ENCODE measurements at places on chromosomes 13 and 19.

GRCh38 chr19:43984687-43985000 lies 656 bp downstream of the ZNF155 start:
- H3K27ac ChIP-seq = peak overlapping the region; percentile 92
- no peaks in the 10 kb centered on the region for H3K27me3 ChIP-seq
- H3K4me3 ChIP-seq = peak overlapping the region; percentile 97
- H3K4me1 ChIP-seq = peaks cover 10% of the 10 kb centered on the region
- H3K36me3 ChIP-seq = peaks cover 19% of the 10 kb centered on the region
- DNase-seq = no peak

- H3K4me1 ChIP-seq = no peaks in the 10 kb centered on the region
- no peak overlapping the region for H3K27ac ChIP-seq
- H3K36me3 ChIP-seq = no peaks in the 10 kb centered on the region
- 0 out of 2 replicates have a peak, but pooled peaks cover 2% of the 10 kb centered on the region for H3K27me3 ChIP-seq
- H3K4me3 ChIP-seq = no peak overlapping the region
Observed at GRCh38 chr13:35848336-35849255, 282.6 kb downstream of the DCLK1 start.

GRCh38 chr19:44615863-44616247 lies 2.5 kb downstream of the IGSF23 start:
- no peak overlapping the region for H3K27ac ChIP-seq
- H3K36me3 ChIP-seq = no peaks in the 10 kb centered on the region
- H3K4me1 ChIP-seq = no peaks in the 10 kb centered on the region
- H3K27me3 ChIP-seq = peaks cover 4% of the 10 kb centered on the region
- DNase-seq = no peak

GRCh38 chr13:53520132-53520531 lies 491.5 kb downstream of the OLFM4 start:
- H3K4me3 ChIP-seq = no peak overlapping the region
- no peak overlapping the region for H3K27ac ChIP-seq
- no peaks in the 10 kb centered on the region for H3K4me1 ChIP-seq
- H3K36me3 ChIP-seq = no peaks in the 10 kb centered on the region
- H3K27me3 ChIP-seq = no peaks in the 10 kb centered on the region

GRCh38 chr19:35249146-35249847 lies 495 bp downstream of the LSR start:
- peaks cover 5% of the 10 kb centered on the region for H3K36me3 ChIP-seq
- no peaks in the 10 kb centered on the region for H3K4me1 ChIP-seq
- peaks cover 36% of the 10 kb centered on the region for H3K27me3 ChIP-seq
- no peak overlapping the region for H3K4me3 ChIP-seq
- DNase-seq = no peak
- no peak overlapping the region for H3K27ac ChIP-seq

DNA sequence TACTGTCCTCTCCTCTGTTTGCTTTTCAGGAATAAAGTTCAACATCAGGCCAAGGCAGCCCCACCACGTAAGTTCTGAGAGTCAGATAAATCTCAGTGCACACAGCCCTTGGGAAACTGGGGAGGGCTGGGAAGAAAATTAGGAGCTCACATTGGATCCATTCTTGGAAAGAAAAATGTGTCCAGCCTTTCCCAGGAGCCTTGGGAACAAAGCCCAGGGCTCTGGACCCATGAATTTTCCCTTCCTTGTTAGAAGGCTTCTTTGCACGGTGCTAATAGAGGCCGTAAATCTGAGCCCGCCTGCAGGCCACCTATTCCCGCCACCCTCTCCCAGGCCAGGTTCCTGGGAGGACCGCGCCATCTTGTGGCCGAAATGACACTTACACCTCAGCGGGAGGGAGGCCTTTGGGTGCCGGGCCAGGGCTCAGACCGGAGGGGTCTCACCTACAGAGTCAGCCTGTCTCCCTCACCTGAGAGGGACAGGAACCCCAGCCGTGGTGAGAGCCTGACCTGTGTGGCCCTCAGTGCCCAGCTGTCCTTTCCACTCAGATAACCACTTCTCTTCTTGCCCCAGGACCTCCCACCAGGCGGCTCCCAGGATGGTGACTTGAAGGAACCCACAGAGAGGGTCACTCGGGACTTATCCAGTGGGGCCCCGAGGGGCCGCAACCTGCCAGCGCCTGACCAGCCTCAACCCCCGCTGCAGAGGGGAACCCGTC lies 25.1 kb upstream of the KCTD15 start:
- no peak overlapping the region for H3K4me3 ChIP-seq
- H3K27ac ChIP-seq = no peak overlapping the region
- H3K4me1 ChIP-seq = no peaks in the 10 kb centered on the region
- H3K36me3 ChIP-seq = no peaks in the 10 kb centered on the region
- H3K27me3 ChIP-seq = peaks cover 11% of the 10 kb centered on the region
- peak; percentile 32 for DNase-seq

DNA sequence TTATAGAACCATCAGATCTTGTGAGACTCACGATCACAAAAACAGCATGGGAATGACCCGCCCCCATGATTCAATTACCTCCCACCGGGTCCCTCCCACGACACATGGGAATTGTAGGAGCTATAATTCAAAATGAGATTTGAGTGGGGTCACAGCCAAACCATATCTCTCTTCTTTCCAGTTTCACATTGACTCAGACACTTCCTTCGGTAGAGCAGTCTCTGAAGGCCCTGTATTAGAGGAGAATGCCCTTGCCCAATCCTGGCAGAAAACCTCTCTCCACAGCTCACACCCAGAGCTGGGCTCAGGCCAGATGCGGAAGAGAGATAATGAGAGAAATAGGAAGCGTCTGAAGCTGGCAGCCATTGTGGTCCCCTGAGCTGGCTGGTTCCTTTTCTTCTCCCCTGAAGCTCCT lies 72.4 kb upstream of the CLDN10 start:
- no peak overlapping the region for H3K27ac ChIP-seq
- H3K4me1 ChIP-seq = peaks cover 15% of the 10 kb centered on the region
- peaks cover 5% of the 10 kb centered on the region for H3K27me3 ChIP-seq
- H3K36me3 ChIP-seq = no peaks in the 10 kb centered on the region
- H3K4me3 ChIP-seq = no peak overlapping the region

DNA sequence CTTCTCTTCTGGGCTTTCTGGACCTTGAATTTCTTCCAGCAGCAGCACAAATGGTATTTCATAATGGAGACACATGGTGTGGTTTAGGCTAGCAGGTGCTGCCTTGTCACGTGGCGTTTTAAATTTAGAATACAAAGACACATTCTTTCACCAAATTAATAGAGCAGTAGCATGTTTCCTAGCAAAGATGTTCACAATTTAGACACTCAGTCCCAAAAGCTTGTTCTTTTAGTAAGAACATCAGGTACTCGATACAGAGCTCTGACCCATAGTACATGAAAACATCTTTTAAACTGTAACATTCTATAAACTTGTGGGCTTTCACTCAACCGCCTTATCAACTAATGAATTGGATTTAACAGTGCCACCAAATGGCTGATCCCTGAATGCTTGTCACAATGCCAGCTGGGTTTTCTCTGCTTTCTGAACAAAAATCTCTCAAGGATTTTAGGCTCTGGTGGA lies 290.1 kb downstream of the DCLK1 start:
- H3K27me3 ChIP-seq = no peaks in the 10 kb centered on the region
- no peak overlapping the region for H3K4me3 ChIP-seq
- H3K36me3 ChIP-seq = no peaks in the 10 kb centered on the region
- peaks cover 41% of the 10 kb centered on the region for H3K4me1 ChIP-seq

DNA sequence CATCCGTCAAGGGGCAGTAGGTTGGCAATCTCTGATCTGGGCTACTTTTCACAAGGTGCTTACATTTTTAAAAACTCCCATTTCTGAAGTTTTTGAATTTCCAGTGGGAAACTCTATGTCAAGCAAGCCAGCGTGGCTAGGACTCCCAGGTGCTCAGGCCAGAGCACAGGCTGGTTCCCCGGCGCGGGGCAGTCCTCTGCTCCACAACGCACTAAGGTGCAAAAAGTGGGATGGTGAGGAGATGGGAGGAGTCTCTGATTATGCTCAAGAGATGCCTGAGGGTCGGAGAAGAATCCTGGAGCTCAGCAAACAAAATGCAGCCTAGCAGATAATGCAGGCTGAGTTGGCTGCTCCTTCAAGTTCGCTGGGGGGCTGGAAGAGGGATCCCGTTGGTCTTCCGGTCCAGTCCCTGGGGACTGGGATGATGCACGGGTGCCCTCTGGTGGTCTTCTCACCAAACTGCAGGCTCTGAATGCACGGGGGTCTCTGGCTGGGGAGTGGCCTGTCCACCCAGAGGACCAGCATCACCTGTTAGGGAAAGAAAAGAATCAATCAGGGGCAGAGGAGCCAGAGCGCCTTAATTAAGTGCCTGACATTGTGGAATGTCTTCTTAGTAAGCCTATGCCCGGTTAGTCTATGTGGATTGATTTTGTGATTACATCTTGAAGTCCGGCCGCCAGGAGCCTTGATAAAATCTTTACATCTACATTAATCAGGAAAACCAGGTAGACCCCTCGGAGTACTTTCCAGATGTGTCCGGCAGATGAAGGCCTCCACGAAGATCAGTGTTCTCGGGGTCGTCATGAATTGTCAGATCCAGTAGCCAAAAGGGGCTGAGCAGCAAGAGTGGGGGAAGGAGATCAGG lies 244.4 kb upstream of the MAB21L1 start:
- peak; percentile 36 for DNase-seq
- H3K4me1 ChIP-seq = peaks cover 54% of the 10 kb centered on the region
- no peaks in the 10 kb centered on the region for H3K36me3 ChIP-seq
- no peaks in the 10 kb centered on the region for H3K27me3 ChIP-seq
- H3K4me3 ChIP-seq = peak overlapping the region; percentile 48
- H3K27ac ChIP-seq = peak overlapping the region; percentile 42

DNA sequence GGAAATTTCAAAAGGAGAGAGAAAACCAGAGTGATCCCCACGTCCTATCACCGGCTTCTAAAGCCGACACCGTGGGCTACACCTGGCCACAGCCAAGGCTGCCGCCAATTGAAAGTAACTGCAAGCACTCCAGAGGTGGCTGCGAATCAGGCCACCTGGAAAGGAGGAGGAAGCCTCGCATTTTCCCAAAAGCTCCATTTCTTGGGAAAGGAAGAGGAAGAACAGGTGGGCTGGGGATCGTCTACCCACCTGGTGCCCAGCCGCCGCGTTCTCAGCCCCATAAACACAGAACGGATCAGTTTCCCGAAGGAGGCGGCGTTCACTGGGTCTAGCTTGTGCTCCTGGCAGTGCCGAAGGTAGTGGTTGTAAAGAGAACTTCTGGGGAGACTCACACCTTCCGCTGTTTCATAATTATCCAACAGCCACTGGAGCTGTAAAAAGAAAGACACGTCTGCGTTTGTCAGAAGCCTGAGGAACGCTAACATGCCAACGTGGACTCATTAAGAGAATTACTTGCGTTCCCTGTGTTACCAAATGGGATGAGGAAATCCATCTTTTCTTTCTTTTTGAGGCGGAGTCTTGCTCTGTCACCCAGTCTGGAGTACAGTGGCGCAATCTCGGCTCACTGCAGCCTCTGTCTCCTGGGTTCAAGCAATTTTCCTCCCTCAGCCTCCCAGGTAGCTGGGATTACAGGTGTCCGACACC lies 38.1 kb upstream of the RANBP3 start:
- no peak for DNase-seq
- no peak overlapping the region for H3K27ac ChIP-seq
- H3K4me3 ChIP-seq = no peak overlapping the region
- no peaks in the 10 kb centered on the region for H3K36me3 ChIP-seq
- peaks cover 14% of the 10 kb centered on the region for H3K4me1 ChIP-seq
- H3K27me3 ChIP-seq = peaks cover 3% of the 10 kb centered on the region

DNA sequence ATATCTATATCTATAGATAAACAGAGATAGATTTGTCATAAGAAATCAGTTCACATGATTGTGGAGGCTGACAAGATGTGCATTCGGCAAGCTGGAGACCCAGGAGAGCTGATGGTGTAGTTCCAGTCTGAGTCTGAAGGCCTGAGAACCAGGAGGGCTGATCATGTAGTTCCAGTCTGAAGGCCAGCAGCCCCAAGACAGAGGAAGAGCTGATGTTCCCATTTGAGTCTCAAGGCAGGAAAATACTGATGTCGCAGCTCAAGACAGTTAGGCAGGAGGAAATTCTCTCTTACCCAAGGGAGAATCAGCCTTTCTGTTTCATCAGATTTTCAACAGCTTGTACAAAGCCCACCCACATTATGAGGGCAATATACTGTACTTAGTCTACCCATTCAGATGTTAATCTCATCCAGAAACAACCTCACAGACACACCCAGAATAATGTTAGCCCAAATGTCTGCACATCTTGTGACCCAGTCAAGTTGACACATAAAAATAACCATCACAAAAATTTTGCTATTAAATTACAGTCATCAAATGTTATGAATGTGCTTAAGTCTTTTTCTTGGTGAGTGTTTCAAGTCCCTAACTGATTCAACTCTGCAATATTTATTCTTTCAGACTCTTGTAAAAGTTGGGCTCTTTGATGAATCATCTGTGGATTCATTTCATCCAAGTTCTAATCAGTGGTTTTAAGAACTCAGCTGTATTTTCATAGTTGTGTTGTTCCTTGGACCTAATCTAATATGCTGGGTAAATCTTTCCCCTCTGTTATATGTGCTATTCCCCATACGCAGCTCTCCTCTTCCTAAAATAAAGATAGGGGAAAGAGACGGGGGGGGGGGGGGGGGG lies 22.7 kb upstream of the LRCH1 start:
- H3K27ac ChIP-seq = no peak overlapping the region
- no peak overlapping the region for H3K4me3 ChIP-seq
- peak; percentile 47 for DNase-seq
- H3K36me3 ChIP-seq = no peaks in the 10 kb centered on the region

GRCh38 chr13:112003396-112003795 lies 63.6 kb upstream of the SOX1 start:
- no peak overlapping the region for H3K4me3 ChIP-seq
- no peak overlapping the region for H3K27ac ChIP-seq
- peaks cover 3% of the 10 kb centered on the region for H3K27me3 ChIP-seq
- H3K4me1 ChIP-seq = no peaks in the 10 kb centered on the region

DNA sequence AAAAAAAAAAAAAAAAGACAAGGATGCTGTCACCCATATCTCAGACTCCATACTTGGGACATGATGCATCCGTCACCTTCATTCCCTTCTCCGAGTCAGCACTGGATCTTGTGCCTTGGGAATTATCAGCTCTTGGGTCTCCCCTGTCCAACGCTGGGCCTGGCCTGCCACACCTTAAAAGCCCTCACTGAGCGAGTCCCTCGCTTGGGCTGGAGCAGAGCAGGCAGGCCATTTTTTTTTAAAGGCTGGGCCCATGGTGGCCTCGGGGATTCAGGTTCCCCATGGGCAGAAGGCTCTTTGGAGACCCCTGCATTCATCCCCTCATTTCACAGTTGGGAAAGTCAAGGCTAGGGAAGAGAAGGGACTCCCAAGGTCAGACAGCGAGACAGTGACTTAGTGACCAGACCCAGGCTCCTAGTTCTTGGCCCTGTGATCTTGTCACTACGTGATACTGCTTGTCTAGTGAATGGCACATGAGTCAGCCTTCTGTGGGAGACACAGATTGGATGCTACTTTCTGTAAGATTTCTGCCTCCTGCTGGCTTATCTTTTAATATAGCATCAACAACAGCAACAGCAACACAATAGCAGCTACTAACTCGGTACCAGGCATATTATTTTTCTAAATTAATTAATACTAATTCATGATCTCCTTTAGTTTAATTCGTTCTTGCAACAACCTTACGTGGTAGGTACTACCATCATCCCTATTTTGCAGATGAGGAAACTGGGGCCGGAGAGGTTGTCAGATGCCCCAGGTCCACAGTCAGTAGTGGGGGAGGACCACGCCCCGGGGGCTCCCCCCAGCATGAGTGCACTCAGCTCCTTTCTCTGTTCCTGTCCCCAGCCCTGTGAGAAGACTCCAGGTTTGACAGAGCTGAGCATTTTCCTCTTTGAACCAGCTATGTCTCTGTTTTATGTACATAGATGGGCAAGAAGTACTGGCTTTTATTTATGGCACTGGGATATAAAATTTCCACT lies 27.4 kb upstream of the ZNF536 start:
- H3K4me1 ChIP-seq = no peaks in the 10 kb centered on the region
- no peaks in the 10 kb centered on the region for H3K36me3 ChIP-seq
- no peak overlapping the region for H3K4me3 ChIP-seq
- no peak for DNase-seq
- H3K27ac ChIP-seq = no peak overlapping the region
